ENCODE measurements at places on chromosomes 7 and 10.

DNA sequence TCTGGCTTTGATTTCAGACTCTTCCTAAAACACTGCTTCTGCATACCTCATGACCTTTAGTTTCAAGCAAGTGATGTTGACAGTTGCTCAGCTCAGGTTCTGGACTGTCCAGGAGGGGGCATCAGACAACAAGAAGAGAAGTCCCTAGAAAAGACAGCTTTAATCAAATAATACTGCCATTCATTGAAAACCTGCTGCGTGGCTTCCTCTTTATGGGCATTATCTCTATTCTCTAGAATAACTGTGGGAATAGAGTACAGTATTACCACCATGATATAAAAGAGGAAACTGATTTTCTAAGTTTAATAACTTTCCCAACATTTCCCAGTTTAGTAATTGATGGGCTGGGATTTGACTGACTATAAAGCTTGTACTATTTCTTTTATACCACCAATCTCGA, 170.4 kb downstream of the SNX13 start:
- H3K36me3 ChIP-seq: no peaks in the 10 kb centered on the region
- no peak overlapping the region for H3K4me3 ChIP-seq
- DNase-seq: peak; percentile 83
- H3K27ac ChIP-seq: no peak overlapping the region

- H3K27ac ChIP-seq: no peak overlapping the region
- DNase-seq: no peak
- no peaks in the 10 kb centered on the region for H3K27me3 ChIP-seq
- H3K36me3 ChIP-seq: no peaks in the 10 kb centered on the region
Observed at GRCh38 chr10:125214283-125214570, 53.9 kb upstream of the CTBP2 start.

GRCh38 chr10:70191972-70192305, 21.6 kb upstream of the SAR1A start:
- no peaks in the 10 kb centered on the region for H3K27me3 ChIP-seq
- H3K4me1 ChIP-seq: peaks cover 21% of the 10 kb centered on the region
- H3K27ac ChIP-seq: peak overlapping the region; percentile 45
- no peaks in the 10 kb centered on the region for H3K36me3 ChIP-seq
- H3K4me3 ChIP-seq: no peak overlapping the region

DNA sequence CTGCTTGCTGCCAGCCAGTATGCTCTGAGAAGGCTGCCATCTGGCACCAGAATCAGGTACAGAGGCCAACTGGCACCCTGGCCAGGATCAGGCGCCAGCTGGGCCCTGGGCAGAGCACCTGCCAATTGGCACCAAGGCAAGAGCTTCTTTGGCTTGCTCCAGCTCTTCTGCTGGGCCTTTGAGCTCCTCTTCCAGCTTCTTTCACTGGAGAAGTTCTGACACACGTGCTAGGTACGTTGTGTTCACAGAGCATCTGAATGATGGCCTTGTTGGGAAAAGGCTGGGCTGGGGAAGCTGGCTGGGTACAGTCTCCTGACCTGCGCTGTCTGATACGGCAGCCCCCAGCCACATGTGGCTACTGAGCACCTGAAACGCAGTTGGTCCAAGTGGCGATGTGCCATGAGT, 31.7 kb upstream of the OPALIN start:
- H3K4me1 ChIP-seq: no peaks in the 10 kb centered on the region
- H3K4me3 ChIP-seq: no peak overlapping the region
- no peaks in the 10 kb centered on the region for H3K36me3 ChIP-seq
- no peak overlapping the region for H3K27ac ChIP-seq
- DNase-seq: no peak

- H3K4me3 ChIP-seq: peak overlapping the region; percentile 38
- peak overlapping the region; percentile 68 for H3K27ac ChIP-seq
- no peak for DNase-seq
- H3K4me1 ChIP-seq: peaks cover 4% of the 10 kb centered on the region
- H3K27me3 ChIP-seq: peaks cover 3% of the 10 kb centered on the region
- no peaks in the 10 kb centered on the region for H3K36me3 ChIP-seq
Observed at GRCh38 chr7:25852939-25853271, 299.1 kb upstream of the NFE2L3 start.

GRCh38 chr10:101161494-101162299, 30.6 kb downstream of the TLX1 start:
- no peaks in the 10 kb centered on the region for H3K36me3 ChIP-seq
- H3K4me1 ChIP-seq: no peaks in the 10 kb centered on the region
- H3K27ac ChIP-seq: no peak overlapping the region

- no peak overlapping the region for H3K4me3 ChIP-seq
- no peaks in the 10 kb centered on the region for H3K36me3 ChIP-seq
- no peaks in the 10 kb centered on the region for H3K4me1 ChIP-seq
- no peak overlapping the region for H3K27ac ChIP-seq
- H3K27me3 ChIP-seq: no peaks in the 10 kb centered on the region
Observed at GRCh38 chr10:128151031-128151430, 24.8 kb upstream of the MKI67 start.

- H3K27me3 ChIP-seq: no peaks in the 10 kb centered on the region
- no peak overlapping the region for H3K27ac ChIP-seq
- H3K4me1 ChIP-seq: no peaks in the 10 kb centered on the region
- no peak for DNase-seq
Observed at GRCh38 chr10:11446864-11447263, 164.6 kb downstream of the USP6NL start.

- H3K4me1 ChIP-seq: no peaks in the 10 kb centered on the region
- H3K27ac ChIP-seq: no peak overlapping the region
- H3K27me3 ChIP-seq: no peaks in the 10 kb centered on the region
- H3K4me3 ChIP-seq: no peak overlapping the region
- H3K36me3 ChIP-seq: no peaks in the 10 kb centered on the region
- DNase-seq: no peak
Observed at GRCh38 chr7:158470336-158470735, 117.3 kb downstream of the PTPRN2 start.

DNA sequence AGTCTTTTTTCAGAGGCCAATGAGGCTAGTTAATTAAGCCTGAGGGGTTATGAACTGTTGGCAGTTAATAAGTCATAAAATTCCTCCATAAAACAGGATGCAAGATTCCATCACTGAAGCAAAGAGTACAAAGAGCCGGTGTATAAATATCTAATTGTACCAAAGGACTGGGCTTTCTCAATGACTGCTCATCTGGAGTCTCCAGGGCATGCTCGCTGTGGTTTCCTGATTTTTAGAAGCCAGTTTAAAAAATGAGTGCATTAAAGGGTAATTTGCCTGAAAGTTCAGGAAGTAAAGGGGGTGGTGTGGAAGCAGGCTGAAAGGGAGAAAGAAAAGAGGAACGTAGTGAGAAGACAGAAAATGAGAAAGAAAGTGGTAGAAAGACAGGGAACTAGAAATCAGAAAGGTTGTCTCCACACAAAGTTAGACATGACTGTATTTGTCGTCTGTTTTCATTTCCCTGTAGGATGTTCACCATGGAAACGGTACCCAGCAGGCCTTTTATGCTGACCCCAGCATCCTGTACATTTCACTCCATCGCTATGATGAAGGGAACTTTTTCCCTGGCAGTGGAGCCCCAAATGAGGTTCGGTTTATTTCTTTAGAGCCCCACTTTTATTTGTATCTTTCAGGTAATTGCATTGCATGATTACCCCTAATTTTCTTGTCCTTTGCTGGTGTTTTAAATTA, 282.3 kb downstream of the TWIST1 start:
- H3K4me3 ChIP-seq: no peak overlapping the region
- DNase-seq: no peak
- no peaks in the 10 kb centered on the region for H3K4me1 ChIP-seq
- no peak overlapping the region for H3K27ac ChIP-seq
- no peaks in the 10 kb centered on the region for H3K27me3 ChIP-seq
- no peaks in the 10 kb centered on the region for H3K36me3 ChIP-seq

DNA sequence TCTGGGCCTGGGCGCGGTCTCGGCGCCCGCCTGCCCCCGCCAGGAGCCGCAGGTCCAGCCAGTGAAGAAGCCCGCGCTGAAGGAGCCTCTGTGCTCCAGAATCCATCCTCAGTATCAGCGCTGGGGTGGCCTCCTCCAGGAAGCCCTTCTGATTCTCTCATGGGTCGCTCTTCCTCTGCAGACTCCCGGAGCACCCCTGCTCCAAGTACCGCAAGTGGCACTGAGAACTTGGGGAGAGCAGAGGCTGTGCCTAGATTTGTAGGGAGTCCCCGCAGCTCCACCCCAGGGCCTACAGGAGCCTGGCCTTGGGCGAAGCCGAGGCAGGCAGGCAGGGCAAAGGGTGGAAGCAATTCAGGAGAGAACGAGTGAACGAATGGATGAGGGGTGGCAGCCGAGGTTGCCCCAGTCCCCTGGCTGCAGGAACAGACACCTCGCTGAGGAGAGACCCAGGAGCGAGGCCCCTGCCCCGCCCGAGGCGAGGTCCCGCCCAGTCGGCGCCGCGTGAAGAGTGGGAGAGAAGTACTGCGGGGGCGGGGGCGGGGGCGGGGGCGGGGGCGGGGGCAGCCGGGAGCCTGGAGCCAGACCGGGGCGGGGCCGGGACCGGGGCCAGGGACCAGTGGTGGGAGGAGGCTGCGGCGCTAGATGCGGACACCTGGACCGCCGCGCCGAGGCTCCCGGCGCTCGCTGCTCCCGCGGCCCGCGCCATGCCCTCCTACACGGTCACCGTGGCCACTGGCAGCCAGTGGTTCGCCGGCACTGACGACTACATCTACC, at the start of gene ALOX5:
TSS of gene ALOX5 (plus strand) at position 641 of the 774 bp plus-strand sequence. CDS start at position 705, 64 bp downstream.
- no peaks in the 10 kb centered on the region for H3K36me3 ChIP-seq
- no peak within 1 kb of the TSS for H3K27ac ChIP-seq
- no peak for DNase-seq
- H3K4me3 ChIP-seq: peak within 1 kb of the TSS; percentile 27
- no peaks in the 10 kb centered on the region for H3K27me3 ChIP-seq

- H3K4me3 ChIP-seq: peak overlapping the region; percentile 76
- DNase-seq: no peak
- H3K27me3 ChIP-seq: no peaks in the 10 kb centered on the region
- peak overlapping the region; percentile 99 for H3K27ac ChIP-seq
Observed at GRCh38 chr7:106111655-106112117, 426 bp downstream of the SYPL1 start.

GRCh38 chr10:126687121-126687606, 16.7 kb upstream of the C10orf90 start:
- no peaks in the 10 kb centered on the region for H3K4me1 ChIP-seq
- no peaks in the 10 kb centered on the region for H3K36me3 ChIP-seq
- no peaks in the 10 kb centered on the region for H3K27me3 ChIP-seq
- no peak overlapping the region for H3K4me3 ChIP-seq
- H3K27ac ChIP-seq: no peak overlapping the region

- no peaks in the 10 kb centered on the region for H3K27me3 ChIP-seq
- DNase-seq: peak; percentile 49
- no peaks in the 10 kb centered on the region for H3K4me1 ChIP-seq
- H3K27ac ChIP-seq: no peak overlapping the region
Observed at GRCh38 chr10:70558871-70559810, 43.4 kb downstream of the PRF1 start.

GRCh38 chr7:159062569-159062968, 82.1 kb downstream of the VIPR2 start:
- H3K27ac ChIP-seq: no peak overlapping the region
- no peak for DNase-seq
- no peaks in the 10 kb centered on the region for H3K4me1 ChIP-seq

- DNase-seq: no peak
- no peak overlapping the region for H3K4me3 ChIP-seq
- H3K27me3 ChIP-seq: no peaks in the 10 kb centered on the region
- peaks cover 61% of the 10 kb centered on the region for H3K4me1 ChIP-seq
- no peak overlapping the region for H3K27ac ChIP-seq
Observed at GRCh38 chr10:63518690-63519288, 2.4 kb upstream of the REEP3 start.

GRCh38 chr10:124997306-124997705, 55.4 kb downstream of the ZRANB1 start:
- H3K4me1 ChIP-seq: peaks cover 44% of the 10 kb centered on the region
- H3K27ac ChIP-seq: no peak overlapping the region
- peaks cover 63% of the 10 kb centered on the region for H3K36me3 ChIP-seq
- H3K27me3 ChIP-seq: no peaks in the 10 kb centered on the region

DNA sequence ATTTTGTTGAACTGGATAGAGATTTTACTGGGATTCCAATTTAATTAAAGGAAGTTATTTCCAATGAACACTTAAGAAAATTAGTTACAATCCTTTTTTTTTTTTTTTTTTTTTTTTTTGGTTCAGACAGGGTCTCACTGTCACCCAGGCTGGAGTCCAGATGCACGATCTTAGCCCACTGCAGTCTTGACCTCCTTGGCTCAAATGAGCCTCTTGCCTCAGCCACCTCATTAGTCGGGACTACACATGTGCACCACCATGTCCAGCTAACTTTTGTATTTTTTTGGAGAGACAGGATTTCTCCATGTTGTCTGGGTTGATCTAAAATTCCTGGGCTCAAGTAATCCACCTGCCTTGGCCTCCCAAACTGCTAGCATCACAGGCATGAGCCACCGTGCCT, 2.5 kb upstream of the ARL5B start:
- no peaks in the 10 kb centered on the region for H3K27me3 ChIP-seq
- H3K4me1 ChIP-seq: no peaks in the 10 kb centered on the region
- H3K36me3 ChIP-seq: no peaks in the 10 kb centered on the region
- no peak overlapping the region for H3K4me3 ChIP-seq
- H3K27ac ChIP-seq: no peak overlapping the region
- DNase-seq: no peak

GRCh38 chr10:49526619-49527018, 12.3 kb downstream of the ERCC6 start:
- no peaks in the 10 kb centered on the region for H3K36me3 ChIP-seq
- H3K4me3 ChIP-seq: no peak overlapping the region
- DNase-seq: no peak
- H3K27ac ChIP-seq: no peak overlapping the region
- no peaks in the 10 kb centered on the region for H3K4me1 ChIP-seq

DNA sequence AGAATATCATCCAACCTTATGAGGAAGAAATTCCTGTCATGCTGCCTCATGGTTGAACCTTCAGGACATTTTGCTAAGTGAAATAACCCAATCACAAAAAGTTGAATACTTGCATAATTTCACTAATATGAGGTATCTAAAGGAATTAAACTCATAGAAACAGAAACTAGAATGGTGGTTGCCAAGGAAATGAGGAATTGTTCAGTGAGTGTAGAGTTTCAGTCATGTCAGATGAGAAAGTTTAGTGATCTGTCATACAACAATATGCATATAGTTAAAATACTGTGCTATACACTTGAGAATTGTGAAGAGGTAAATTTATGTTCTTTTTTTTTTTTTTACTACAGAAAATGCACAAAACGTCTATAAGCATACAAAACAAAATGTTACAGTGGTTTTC, 60.7 kb downstream of the R3HCC1L start:
- H3K4me3 ChIP-seq: no peak overlapping the region
- H3K27ac ChIP-seq: no peak overlapping the region
- no peak for DNase-seq
- no peaks in the 10 kb centered on the region for H3K27me3 ChIP-seq

DNA sequence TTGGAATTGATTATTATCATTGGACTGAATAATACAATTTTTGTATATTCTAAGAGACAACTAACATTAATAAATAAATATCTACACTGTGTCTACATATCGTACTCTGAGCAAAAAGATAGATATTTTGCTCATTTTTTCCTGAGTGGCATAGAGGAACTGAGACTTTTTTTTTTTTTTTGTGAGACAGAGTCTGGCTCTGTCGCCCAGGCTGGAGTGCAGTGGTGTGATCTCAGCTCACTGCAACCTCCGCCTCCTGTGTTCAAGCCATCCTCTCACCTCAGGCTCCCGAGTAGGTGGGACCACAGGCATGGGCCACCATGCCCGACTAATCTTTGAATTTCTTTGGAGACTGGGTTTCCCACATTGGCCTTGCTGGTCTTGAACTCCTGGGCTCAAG, 14.0 kb downstream of the KMT2E start:
- no peaks in the 10 kb centered on the region for H3K27me3 ChIP-seq
- no peak overlapping the region for H3K4me3 ChIP-seq
- no peak for DNase-seq
- peaks cover 23% of the 10 kb centered on the region for H3K4me1 ChIP-seq

Measured in tibial nerve (tissue), 4 donors.